ENCODE measurements at places on chromosomes 13 and 19. TPM values are rescaled to one million over a fixed set of nuclear protein-coding genes. Genes with fewer than 3 reads are reported as not detected.

The NKPD1 gene
- polyA plus RNA-seq, result 0.05 TPM

The THAP8 gene
- polyA plus RNA-seq, result 8.3 TPM

The CYP4F2 gene
- not detected for polyA plus RNA-seq

The YIPF2 gene
- 148 TPM for polyA plus RNA-seq

The CEACAM5 gene
- polyA plus RNA-seq, result not detected

The SIRT6 gene
- polyA plus RNA-seq, result 41.2 TPM

The TGDS gene
- 7.3 TPM for polyA plus RNA-seq

GRCh38 chr19:50673118-50673517 lies 23.9 kb downstream of the C19orf81 start:
- DNase-seq, result no peak

DNA sequence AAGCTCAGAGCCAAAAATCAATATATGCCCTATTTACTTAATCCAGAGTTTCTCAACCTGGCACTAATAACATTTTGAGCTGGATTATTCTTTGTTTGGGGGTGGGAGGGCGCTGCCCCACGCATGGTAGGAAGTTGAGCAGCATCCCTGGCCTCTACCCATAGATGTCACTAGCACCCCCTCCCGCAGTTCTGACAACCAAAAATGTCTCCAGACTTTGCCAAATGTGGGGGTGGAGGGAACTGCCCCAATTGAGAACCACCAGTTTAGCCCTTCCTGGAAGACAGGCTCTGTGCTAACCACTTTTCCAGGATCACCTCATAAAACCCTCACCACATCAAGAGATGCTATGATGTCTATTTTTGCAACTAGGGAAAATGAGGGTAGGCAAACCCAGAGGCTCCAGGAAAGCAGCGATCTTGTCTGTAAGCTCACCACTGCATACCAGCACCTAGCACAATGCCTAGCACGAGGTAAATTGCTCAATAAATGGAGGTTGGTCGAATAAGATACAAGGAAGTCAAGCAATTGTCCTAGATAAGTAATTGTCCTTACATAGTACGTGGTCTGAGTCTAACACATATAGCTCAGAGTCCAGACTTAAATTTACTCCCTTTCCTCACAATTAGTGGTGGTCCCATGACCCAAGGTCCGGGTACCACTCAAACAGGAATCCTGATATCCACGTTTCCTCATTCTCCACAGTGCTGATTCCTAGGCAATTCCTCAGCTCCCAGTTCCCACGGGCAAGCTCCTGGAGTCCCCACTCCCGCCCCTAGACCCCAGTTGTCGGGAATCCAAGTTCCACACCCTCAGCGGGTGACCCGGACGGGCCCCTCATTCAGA lies 892 bp downstream of the TRIR start:
- peak; percentile 29 for DNase-seq

- DNase-seq, result no peak
Measured at GRCh38 chr19:4103080-4103433, 20.9 kb downstream of the MAP2K2 start.

DNA sequence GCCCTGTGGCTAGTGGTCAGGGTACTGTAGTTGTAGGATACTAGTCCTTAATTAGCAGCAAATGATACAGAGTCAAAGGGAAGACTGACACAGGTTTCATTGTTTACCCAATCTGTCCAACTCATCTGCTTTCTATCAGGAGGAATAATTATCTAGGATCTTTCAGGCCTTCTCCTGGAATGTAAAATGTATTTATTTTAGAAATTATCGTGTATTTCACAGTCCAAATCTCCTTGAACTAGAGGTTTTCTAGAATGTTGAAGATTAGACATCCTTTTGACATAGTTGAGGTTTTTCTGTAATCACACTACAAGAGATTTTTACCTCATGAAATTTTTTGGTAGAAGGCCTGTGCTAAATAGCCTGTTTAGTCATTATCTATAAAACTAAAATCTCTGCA lies 1694.8 kb upstream of the PCDH20 start:
- DNase-seq, result no peak

DNA sequence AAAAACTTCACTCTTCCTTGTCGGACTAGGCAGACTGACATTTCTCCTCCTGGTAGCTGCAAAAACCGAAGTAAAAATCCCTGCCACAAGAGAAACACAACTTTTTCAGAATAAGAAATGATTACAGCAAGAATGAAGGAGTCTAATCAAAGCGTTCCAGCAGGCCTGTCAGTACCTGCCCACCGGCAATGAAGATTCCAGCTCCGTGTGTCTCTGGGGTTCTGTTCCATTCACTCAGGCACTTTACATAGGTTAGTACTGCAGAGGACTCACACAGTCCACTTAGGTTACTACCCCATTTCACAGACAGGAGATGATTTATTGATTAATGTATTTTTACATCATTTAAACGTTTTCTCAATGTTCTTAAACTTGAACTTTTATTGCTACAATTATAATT lies 275.5 kb downstream of the NHLRC3 start:
- no peak for DNase-seq

GRCh38 chr13:99977334-99977911 lies 4.2 kb upstream of the ZIC2 start:
- no peak for DNase-seq

GRCh38 chr13:46698014-46698413 lies 98.9 kb downstream of the ESD start:
- DNase-seq, result no peak

- DNase-seq, result no peak
Measured at GRCh38 chr13:44244288-44244687, 129.3 kb upstream of the SERP2 start.

DNA sequence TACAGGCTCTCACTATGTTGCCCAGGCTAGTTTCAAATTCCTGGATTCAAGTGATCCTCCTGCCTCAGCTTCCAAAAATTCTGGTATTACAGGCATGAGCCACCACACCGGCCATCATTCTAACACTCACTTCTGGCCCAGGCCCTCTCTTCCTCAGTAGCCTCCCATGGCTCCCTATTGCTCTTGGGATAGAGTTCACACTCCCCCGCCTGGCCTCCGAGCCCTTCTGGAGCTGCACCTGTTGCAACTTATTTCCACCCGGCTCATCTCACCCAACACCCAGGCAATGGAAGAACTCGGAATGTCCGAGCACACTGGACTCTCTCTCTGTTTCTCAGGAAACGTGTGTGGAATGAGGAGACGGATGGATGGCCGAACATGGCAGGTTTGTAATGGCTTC lies 9.0 kb upstream of the SBK3 start:
- no peak for DNase-seq

GRCh38 chr13:113783200-113783881 lies 24.3 kb downstream of the TMEM255B start:
- no peak for DNase-seq

- no peak for DNase-seq
Measured at GRCh38 chr19:33938821-33939220, 142.2 kb downstream of the KCTD15 start.

- no peak for DNase-seq
Measured at GRCh38 chr19:754530-754929, 3.6 kb downstream of the MISP start.

GRCh38 chr19:46180701-46181387 lies 32.8 kb downstream of the IGFL2 start:
- DNase-seq, result peak; percentile 20

- DNase-seq, result no peak
Measured at GRCh38 chr19:50663482-50663790, 14.2 kb downstream of the C19orf81 start.
